IMR-90 (cell line): ENCODE measurements at places on chromosomes 13 and 19. TPM values are rescaled to one million over a fixed set of nuclear protein-coding genes. Genes with fewer than 3 reads are reported as not detected.

IL27RA gene
- 4.7 and 5.1 TPM in 2 replicates for polyA plus RNA-seq

TMC4 gene
- polyA plus RNA-seq: 1.1 and 1.3 TPM in 2 replicates

LGALS14 gene
- polyA plus RNA-seq: not detected in 2 replicates

DNA sequence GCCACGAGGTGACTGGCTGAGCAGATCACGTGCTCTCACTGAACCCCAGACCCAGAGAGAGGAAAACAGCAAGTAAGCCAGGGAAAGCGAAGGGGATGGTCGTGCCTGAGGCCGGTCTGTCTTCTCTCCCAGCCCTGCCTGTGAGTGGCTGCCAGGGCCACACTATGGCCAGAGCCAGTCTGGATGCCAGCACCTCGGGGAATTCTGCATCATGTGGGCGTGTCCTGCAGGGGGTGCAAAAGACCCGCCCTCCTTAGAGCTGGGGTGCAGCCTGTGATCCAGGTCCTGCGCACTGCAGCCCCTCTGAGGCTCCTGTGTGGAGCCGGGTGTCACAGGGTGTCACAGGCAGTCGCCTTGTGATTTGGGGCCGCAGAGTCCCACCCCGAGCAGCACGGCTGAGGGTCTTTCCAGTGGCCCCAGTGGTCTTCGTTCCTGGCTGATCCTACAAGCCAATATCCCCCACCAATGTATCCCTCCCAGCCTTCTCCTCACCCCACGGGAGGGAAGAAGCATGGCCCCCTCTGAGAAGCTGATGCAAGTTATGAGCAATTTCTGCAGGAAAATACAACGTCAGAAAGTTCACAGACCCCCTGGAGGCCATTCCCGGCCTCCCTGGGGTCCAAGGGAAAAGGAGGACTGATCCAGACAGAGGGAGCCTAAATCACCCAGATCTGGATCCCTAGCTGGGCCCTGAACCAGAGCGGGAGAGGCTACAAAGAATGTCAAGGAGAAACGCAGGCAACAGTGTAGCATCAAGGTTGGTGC is 7.7 kb downstream of the PPP1R12C start:
- DNase-seq: no peak

- no peak for DNase-seq
Measured at GRCh38 chr13:51663973-51664957, 80.0 kb downstream of the WDFY2 start.

GRCh38 chr13:30864433-30865122 is 41.5 kb upstream of the MEDAG start:
- peak; percentile 98 for DNase-seq

DNA sequence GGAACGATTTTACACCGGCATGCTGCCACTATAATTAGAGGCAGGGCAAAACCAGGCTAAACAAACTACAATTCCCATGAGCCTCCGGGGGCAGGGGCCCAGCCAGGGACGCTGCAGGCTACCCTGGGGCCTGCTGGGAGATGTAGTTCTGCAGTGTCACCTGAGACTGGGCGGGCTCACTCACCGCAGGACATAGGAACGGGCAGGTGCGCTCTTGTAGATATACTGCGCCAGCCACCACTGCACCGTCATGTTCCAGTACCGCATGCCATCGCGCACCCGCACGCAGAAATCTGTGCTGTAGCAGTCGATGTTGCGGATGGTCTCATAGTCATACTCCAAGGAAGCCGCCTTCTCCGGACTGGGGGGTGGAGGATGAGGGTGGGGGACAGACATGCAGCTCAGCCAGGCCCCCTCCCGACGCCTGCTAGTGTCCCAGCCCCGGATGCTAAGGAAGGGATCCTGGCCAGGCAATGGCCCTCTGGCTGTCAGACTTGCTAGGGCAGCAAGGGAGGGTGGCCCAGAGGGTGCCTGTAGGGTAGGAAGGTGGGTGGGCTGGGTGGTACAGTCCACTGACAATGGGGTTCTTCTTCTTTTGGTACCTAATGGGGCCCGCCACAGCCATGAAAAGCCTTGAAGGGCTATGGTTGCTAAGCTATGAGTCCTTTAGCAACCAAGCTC is 5.8 kb upstream of the TMC4 start:
- no peak for DNase-seq

GRCh38 chr19:12913851-12914690 is 5.0 kb downstream of the SYCE2 start:
- no peak for DNase-seq

GRCh38 chr13:55576389-55576788 is 1564.3 kb upstream of the PRR20A start:
- no peak for DNase-seq

- no peak for DNase-seq
Measured at GRCh38 chr13:94706843-94707399, 5.4 kb downstream of the SOX21 start.

- no peak for DNase-seq
Measured at GRCh38 chr13:106032441-106032840, 503.0 kb downstream of the EFNB2 start.

DNA sequence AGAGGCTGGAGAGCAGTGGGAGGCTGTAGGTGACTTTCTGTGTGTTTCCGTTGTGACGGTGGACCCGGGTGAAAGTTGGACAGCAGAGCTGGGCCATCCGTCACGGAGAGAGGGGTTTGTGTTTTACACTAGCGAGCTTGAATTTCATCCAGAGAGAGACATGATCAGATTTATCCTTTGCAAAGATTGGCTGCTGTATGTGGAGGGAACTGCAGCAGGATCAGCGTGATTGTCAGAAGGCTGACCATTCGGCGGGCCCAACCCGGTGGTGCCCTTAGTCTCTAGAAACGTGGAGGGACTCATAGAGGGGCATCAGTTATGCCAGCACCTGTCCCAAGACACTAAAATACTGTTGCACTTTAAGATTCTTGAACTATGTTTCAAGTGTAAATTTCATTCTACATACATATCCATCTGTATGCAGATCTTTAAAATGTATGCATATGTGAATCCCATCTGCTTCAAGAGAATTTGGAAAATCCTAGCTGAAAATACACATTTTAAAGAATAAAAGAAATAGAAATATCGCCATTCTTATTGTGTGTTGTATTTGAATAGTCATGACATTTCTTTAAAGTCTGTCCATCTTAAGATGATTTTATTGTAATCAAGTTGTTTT is 7.0 kb downstream of the FAM124A start:
- no peak for DNase-seq

DNA sequence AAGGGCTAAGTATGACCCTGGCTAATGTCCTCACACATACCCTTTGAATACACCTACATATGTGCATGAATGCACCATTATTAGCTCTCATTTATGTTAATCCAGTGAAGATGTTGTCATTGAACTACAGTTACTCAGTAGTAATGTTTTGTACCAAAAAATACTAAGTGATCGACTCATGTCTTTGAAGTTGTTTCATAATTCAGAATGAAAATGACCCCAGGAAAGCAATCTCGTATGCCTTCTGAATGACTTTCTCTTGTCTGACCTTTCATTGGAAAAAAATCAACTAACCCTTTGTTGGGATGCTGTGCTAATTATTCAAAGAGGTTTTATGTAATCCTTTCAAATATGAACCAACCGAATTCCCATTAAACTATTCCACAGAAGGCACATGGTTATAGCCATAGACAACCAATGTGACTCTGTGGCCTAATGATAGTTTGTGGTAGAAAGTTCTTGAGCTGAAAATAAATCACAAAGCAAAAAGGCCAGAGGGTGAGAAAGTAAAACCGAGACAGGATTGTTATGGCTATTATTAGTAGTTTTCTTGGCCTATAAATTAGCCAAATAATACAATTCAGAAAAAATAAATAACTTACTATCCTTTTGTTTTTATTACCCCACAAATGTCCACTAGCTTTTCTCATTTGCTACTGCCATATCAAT is 86.8 kb upstream of the STARD13 start:
- peak; percentile 33 for DNase-seq

DNA sequence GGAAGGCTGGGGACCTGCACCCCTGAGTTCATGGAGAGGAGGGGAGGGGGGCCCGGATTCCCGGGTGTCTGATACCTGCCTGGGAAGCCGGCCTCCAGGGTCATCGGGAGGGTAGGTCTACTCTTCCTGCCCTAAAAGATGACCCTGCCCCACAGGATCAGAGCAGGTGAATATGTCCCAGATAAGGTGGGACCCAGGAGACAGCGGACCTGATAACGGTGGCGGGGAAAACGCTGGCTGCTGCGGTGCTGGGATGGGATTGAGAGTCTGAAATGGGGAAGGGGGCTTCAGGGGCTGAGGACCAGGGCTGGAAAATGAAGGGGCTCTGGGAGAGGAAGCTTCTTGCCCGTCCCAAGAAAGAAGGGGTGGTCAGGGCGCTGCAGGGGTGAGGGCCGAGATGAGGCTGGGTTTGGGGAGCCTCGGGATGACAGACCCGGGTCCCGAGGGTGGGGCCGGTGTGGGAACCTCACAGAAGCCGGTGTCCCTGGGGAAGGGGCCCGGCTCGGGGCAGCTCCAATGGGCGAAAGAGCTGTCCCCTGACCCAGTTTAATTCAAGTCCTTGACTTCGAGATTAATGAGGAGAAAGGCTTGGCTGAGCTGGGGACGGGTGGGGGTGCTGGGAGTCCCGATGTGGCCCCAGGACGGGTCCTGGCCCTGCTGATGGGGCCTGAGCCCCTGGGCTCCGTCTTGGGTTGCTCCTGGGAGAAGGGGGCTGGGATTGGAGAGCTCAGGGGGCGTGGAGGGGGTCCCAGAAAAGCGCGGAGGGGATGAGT is 823 bp downstream of the TTYH1 start:
- DNase-seq: no peak

GRCh38 chr19:10228920-10229319 is 2.2 kb downstream of the S1PR2 start:
- DNase-seq: peak; percentile 41

- no peak for DNase-seq
Measured at GRCh38 chr13:27775943-27776342, 16.3 kb upstream of the GSX1 start.

DNA sequence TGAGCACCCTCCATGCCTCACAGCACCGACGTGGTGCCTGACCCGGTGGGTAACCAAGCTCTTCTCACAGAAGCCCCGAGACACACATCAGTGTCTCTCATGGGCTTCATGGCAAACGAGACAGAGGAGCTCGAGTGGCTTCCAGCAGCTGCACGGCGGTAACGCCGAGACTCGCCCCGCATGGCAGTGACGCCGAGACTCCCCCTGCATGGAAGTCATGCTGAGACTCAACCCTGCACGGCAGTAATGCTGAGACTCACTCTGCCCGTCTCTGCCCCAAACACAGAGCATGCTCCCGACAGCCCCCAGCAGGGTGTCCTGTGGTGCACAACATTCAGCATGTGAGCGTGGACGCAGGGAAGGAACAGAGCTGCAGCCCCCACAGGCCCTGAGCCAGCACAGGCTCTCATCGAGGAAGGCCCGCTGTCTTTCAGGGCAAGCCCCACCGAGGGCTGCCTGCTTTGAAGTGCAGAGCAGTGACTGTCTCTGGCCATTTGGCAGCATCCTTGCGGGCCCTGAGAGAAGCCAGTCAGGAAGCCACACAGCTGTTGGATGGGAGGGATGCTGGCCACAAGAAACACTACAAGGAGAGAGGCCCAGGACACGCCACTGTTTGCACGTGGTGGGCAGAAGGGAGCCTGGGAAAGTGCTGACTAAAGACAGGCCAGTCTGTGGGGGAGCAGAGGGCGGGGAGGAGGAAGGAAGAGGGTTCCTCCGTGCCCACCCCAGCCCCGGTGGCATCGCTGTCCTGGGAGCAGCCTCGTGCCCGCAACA is 9.5 kb downstream of the GAS6 start:
- peak; percentile 81 for DNase-seq

C1QTNF9B gene
- 0.79 and 1.1 TPM in 2 replicates for polyA plus RNA-seq

- no peak for DNase-seq
Measured at GRCh38 chr19:49430172-49430677, 5.0 kb downstream of the GFY start.

PSG7 gene
- 0.24 and 0.26 TPM in 2 replicates for polyA plus RNA-seq

DNA sequence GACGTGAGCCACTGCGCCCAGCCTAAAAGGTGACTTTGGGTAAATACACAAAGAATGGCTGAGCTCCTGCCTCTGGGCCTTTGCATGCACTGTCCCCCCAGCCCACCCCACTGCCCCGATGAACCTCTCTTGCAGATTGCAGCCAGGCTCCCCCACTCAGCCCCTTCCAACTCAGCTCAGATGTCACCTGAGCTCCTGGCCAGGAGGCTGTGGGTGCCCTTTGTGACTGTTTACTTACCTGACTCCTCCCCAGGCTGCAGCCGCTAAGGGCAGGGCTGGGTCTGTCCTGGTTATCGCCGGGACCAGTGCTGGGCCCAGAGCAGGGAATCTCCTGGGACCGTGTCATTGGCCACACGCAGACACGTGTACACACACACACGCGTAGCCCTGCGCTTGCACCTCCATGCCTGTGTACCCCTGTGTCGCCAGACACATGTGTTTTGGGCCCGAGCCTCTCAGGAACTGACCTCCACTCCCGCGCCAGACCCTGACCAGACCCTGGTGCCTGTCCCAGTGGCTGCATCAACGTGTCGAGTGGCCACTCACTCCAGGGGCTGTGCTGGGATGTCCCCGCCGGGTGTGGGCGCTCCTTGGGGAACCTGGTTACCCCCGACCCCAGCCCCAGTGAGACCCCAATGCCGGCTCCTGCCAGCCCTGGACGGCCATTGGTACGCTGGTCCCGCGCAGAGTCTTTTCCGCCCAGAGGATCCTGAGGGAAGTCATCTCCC is 18.7 kb downstream of the EFNA2 start:
- DNase-seq: no peak

CCDC169 gene
- polyA plus RNA-seq: 0.62 TPM in 2 replicates

DNA sequence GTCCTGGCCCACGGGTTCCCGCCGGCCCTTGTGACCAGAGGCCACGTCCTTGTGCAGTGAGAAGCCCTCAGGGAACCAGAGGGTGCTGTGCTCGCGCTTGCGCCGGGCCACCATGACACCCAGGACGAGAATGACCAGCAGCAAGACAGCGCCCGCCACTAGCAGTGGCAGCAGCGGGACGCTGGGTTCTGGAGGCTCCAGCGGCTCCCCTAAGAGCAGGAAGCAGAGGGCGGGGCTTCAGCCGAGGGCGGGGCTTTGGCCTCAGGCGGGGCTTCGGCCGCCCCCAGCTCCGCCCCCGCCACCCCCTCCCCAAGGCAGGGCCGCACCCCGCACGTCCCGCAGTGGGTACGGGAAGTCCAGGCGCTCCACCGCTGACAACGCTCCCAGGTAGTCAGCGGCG is 30.4 kb downstream of the NOTCH3 start:
- no peak for DNase-seq

KLF1 gene
- polyA plus RNA-seq: not detected in 2 replicates

GRCh38 chr19:40921005-40921897 is 39.2 kb upstream of the CYP2A7 start:
- DNase-seq: no peak

HSH2D gene
- not detected in 2 replicates for polyA plus RNA-seq
